ENCODE measurements at places on chromosomes 4 and X.
A peak's percentile ranks its signal among the peaks of the same experiment; 100 is the strongest.

- no peak for DNase-seq
Measured at GRCh38 chr4:11429699-11430045, 978 bp upstream of the HS3ST1 start.

- DNase-seq: no peak
Measured at GRCh38 chr4:165915215-165915614, 42.2 kb downstream of the TLL1 start.

DNA sequence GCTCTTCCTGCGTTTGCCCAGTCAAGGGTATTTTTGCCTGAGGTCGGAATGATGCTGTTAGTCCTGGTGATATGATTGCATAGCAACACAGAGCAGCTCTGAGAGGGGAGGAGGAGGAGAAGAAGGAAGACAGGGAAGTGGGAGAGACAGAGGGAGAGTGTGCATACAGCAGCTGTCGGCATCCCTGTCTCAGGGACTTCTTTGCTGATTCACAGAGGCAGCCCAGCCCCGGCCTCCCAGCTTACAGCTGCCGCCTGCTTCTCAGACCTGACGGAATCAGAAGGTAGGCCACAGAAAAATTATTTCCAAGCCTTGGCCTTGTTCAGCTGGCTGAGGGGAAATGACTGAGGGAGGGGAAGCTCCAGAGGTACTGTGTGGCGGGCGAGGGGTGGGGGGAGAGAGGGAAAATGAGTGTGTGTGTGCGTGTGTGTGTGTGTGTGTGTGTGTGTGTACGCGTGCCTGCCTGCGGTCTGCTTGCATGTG, 319 bp downstream of the DRP2 start:
- peak; percentile 1 for DNase-seq

DNA sequence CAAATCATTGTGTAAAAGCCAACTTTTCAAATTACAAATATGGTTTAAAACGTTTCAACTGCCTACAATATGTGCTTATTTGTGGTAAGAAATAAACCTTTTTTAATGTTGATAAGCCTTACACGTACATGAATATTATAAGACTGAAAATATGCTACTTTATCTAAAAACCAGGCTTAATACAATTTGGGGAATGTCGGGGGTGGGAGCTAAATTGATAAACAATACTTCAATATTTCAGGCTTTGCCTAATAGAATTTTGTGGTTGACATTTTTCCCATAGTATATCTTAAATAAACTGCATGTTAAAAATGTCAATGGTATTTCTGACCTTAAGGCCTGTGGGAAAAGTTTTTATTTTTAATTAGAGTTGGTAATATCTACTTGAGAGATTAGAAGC, 69.8 kb upstream of the SLIT2 start:
- DNase-seq: no peak

GRCh38 chr4:24913119-24913485, 260 bp upstream of the CCDC149 start:
- DNase-seq: no peak

Measured in activated T-cell treated with anti-CD3 and anti-CD28 coated beads for 1 hour (primary cell).